ENCODE measurements at places on chromosomes 7 and 10.

DNA sequence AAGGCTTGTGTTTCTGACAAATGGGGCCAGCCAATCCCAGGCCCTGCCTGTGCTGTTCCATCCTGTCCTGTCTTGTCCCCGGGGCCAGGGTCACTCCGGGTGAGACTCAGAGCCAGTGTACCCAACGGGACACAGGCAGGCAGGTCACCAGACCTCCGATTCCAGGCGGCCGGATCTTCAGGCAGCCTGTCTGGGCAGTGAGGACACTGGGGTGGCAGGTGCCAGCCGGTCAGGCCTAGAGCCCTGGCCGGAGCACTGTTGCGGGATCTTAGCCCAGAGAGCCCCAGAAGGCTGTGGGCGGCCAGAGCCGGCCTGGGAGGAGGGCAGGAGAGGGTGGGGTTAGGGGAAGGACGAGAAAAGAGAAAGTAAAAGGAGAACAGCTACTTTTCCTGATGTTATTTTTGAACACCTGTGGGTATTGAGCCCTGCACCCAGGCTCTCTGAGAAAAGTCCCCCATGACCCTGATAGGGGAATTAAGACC is 134.3 kb upstream of the TNRC18 start:
- H3K4me3 ChIP-seq = no peak overlapping the region
- peak overlapping the region; percentile 99 for H3K27ac ChIP-seq
- H3K36me3 ChIP-seq = no peaks in the 10 kb centered on the region
- H3K4me1 ChIP-seq = peaks cover 7% of the 10 kb centered on the region
- no peaks in the 10 kb centered on the region for H3K27me3 ChIP-seq
- peak; percentile 33 for DNase-seq

DNA sequence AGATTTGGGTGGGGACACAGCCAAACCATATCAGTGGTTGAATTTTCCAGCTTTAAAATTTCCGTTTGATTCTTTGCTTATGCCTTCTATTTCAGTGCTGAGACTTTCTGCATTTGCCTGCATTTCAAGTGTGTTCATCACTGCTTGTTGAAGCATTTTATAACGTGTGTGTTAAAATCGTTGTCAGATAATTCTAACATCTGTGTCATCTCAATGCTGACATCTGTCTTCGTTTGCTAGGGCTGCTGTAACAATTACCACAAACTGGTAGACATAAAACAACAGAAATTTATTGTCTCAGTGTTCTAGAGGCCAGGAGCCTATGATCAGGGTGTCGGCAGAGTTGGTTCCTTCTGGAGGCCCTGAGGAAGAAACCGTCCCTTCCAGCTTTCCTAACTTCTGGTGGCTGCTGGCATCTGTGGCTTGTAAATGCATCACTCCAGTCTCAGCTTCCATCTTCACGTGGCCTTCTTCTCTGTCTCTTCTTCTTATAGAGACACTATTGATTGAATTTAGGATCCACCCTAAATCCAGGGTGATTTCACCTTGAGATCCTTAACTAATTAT is 71.1 kb upstream of the SDK1 start:
- no peaks in the 10 kb centered on the region for H3K4me1 ChIP-seq
- no peaks in the 10 kb centered on the region for H3K27me3 ChIP-seq
- no peak overlapping the region for H3K27ac ChIP-seq
- H3K36me3 ChIP-seq = no peaks in the 10 kb centered on the region
- H3K4me3 ChIP-seq = no peak overlapping the region
- DNase-seq = no peak

DNA sequence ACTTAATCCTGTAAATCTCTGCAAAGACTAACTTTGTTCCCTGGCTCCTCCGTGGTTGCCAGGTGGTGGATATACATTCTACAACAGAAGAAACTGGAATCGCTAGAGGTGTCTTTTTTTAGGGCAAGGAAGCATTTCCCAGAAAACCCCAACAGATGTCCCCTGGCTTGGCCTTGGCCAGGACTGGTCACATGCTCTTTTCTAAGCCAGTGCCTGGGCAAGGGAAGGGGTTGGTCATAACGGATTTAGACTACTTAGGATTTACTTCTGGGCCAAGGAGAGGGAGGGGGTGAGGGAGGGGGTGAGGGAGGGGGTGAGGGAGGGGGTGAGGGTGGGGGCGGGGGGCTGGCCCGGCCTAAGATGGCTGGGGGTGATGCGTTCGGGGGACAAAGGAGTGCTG is 105.7 kb downstream of the SNX10 start:
- H3K4me1 ChIP-seq = peaks cover 6% of the 10 kb centered on the region
- peaks cover 7% of the 10 kb centered on the region for H3K27me3 ChIP-seq
- DNase-seq = no peak
- peak overlapping the region; percentile 31 for H3K27ac ChIP-seq
- H3K36me3 ChIP-seq = no peaks in the 10 kb centered on the region

- DNase-seq = no peak
- H3K27me3 ChIP-seq = no peaks in the 10 kb centered on the region
- H3K4me1 ChIP-seq = no peaks in the 10 kb centered on the region
- no peaks in the 10 kb centered on the region for H3K36me3 ChIP-seq
Measured at GRCh38 chr10:28400681-28401080, 97.8 kb upstream of the MPP7 start.

DNA sequence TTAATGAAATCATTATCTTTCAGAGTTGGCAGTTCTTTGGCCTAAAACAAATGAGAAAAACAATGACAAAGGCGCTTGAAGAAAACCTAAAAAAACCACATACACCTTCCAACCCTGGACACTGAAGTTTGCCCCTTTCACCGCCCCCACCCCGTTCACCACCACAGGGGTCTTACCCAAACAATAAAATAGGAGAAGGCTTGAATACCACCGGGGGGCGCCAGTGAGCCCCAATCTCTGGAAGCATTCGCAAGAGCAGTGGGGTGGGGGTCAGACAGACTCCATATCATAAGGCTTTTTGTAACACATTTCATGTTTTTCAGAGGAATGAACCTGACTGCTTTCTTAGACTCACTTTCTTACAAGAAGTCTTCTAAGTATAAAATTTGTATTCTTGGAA is 163.6 kb downstream of the PIP4K2A start:
- H3K27ac ChIP-seq = no peak overlapping the region
- no peaks in the 10 kb centered on the region for H3K4me1 ChIP-seq
- H3K4me3 ChIP-seq = no peak overlapping the region
- H3K27me3 ChIP-seq = no peaks in the 10 kb centered on the region
- no peaks in the 10 kb centered on the region for H3K36me3 ChIP-seq

DNA sequence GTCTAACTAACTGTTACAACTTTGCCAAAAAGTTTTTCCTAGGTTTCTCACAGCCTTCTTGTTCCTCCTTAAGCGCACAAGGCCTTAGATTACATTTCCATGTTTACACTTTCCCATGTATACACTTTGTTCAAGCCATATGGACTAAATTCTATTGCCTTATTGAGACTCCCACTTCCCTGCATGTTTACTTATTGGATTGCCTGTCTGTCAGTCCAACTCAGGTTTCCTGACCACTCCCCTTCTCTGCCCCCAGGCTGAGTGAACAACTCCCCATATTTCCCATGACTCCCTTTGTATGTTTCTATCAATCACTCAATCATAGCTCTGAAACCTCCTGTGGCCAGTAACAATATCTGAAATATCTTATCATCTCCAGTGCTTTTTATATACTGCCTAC is 43.0 kb downstream of the SLC25A40 start:
- peaks cover 3% of the 10 kb centered on the region for H3K36me3 ChIP-seq
- H3K4me1 ChIP-seq = no peaks in the 10 kb centered on the region
- H3K27me3 ChIP-seq = no peaks in the 10 kb centered on the region
- DNase-seq = no peak
- no peak overlapping the region for H3K27ac ChIP-seq

- H3K4me3 ChIP-seq = no peak overlapping the region
- DNase-seq = no peak
- H3K27me3 ChIP-seq = no peaks in the 10 kb centered on the region
- peaks cover 6% of the 10 kb centered on the region for H3K36me3 ChIP-seq
- no peak overlapping the region for H3K27ac ChIP-seq
Measured at GRCh38 chr10:98427011-98427515, 12.1 kb upstream of the PYROXD2 start.

DNA sequence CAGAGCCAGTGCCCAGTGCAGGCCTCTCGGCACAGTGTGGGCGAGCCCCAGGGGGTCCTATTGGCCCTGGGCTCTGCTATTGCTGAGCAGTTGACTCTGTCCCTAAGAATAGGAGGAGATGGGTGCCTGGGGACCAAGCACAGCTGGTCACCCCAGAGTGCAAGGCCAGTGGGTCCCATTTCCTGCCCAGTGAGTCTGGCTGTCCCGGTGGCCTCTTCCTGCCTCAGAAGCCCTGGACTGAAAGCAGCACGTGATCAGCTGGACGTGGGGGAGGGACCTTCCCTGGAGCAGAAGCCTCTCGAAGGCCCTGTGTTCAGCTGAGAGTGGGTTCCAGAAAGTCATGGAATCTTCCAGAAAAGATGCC is 42.0 kb downstream of the PWWP2B start:
- no peak overlapping the region for H3K27ac ChIP-seq
- no peaks in the 10 kb centered on the region for H3K4me1 ChIP-seq
- no peaks in the 10 kb centered on the region for H3K27me3 ChIP-seq
- no peak for DNase-seq

DNA sequence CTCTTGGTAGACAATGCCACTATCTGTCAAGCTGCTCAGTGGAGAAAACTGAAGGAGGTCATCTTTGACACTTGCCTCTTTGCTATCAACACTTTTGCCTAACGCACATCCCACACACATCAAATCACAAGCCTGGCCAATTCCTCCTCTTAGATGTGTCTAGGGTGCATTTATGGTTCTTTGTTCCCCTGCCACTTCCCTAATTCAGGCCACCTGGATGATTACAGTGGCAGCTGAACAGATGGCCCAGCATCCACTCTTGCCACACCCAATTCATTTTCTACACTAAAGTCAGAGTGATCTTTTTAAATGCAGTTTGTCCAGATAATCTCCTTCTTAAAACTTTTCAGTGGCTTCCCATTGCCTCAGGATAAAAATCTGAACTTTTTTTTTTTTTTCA is 58.6 kb downstream of the LAMB4 start:
- no peaks in the 10 kb centered on the region for H3K27me3 ChIP-seq
- H3K4me3 ChIP-seq = no peak overlapping the region
- no peak overlapping the region for H3K27ac ChIP-seq
- no peak for DNase-seq
- no peaks in the 10 kb centered on the region for H3K4me1 ChIP-seq
- no peaks in the 10 kb centered on the region for H3K36me3 ChIP-seq

DNA sequence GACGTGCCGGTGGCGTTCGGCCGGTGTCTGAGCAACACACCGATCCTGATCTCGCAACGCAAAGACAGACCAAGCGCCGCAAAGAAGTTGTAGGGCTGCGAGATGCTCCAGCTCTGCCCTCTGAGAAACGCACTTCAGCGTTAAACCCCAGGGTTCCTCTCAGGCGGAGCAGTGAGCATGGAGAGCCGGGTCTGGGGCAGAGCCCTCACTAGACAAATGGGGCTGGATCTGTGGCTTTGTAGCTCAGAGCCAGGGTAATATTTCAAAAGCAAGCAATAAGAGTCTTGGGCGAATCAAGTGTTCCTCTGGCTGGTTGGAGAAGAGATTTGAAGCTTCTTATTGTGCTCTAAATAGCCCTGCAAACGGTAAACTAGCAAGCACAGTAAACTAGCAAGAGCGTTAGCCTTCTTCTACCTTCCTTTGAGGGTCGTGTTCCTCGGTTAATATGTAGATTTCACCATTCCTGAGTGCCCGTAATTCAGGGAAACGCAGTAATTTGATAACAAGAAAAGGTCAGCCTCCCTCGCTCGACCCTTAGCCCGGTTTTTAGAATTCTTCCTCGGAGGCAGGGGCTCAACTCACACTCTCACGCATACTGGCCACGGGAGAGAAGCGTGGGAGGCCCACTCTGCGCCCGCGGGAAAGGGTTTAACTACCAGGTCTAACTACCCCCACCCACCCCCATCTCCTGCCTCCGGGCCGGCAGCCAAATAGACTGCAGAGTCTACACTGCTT is 6.7 kb downstream of the SKAP2 start:
- no peak overlapping the region for H3K27ac ChIP-seq
- peak; percentile 16 for DNase-seq
- peaks cover 100% of the 10 kb centered on the region for H3K27me3 ChIP-seq
- no peak overlapping the region for H3K4me3 ChIP-seq
- H3K4me1 ChIP-seq = no peaks in the 10 kb centered on the region

DNA sequence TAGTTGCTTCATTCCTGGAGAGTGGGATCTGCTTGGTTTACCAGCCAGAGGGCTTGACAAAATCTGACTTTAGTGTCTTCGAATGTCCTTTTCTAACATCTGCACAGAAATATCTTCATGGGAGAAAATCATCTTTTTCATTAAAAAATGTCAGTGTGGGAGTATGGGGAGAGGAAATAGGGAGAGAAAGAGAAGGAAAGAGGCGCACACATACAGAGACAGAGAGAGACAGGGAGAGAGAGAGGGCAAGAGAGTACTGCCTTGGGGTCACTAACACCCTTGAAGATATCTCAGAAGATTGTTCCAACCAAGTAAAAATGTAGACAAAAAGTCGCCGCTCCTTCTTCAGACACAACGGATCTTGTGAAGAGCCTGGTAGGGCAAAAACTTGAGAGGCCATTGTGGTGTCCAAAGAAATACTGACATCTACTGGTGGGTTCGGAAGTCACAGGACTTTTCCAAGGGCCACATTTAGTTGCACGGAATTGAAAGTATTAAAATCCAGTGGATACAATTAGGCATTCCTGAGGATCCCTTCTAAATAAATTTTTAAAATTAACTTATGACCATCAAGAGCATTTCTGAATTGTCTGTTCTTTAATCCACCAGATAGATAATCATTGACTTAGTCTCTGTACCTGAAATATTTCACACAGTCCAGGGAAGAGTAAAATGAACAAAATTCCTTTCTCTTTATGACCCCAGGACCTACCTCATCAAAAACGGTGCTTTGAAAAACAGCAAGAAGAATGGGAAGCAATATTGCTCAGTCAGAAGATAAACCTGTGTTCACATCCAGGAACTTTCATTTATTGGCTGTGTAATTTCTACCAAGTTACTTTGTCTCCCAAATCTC is 29.7 kb downstream of the VIM start:
- no peaks in the 10 kb centered on the region for H3K27me3 ChIP-seq
- DNase-seq = peak; percentile 87
- H3K4me3 ChIP-seq = no peak overlapping the region
- no peak overlapping the region for H3K27ac ChIP-seq
- H3K4me1 ChIP-seq = no peaks in the 10 kb centered on the region

- H3K4me3 ChIP-seq = no peak overlapping the region
- no peaks in the 10 kb centered on the region for H3K27me3 ChIP-seq
- H3K4me1 ChIP-seq = no peaks in the 10 kb centered on the region
- no peak for DNase-seq
- H3K27ac ChIP-seq = no peak overlapping the region
Measured at GRCh38 chr10:45023426-45023825, 22.7 kb downstream of the ZNF22 start.

Measured in cardiac muscle cell (in vitro differentiated cells and primary cell).